Activated naive CD4-positive, alpha-beta T cell treated with anti-CD3 and anti-CD28 coated beads, Interleukin-2, amount 50 U/mL, for 72 hours (primary cell): ENCODE measurements at places on chromosomes 7 and 10. TPM values are rescaled to one million over a fixed set of nuclear protein-coding genes. Genes with fewer than 3 reads are reported as not detected.

ADIRF gene
- total RNA-seq = not detected

WIPF3 gene
- not detected for total RNA-seq

APBB1IP gene
- 31.1 TPM for total RNA-seq

RAMP3 gene
- total RNA-seq = 0.50 TPM

NPFFR1 gene
- total RNA-seq = not detected

HHEX gene
- total RNA-seq = not detected

MMP21 gene
- total RNA-seq = not detected

RBM20 gene
- total RNA-seq = 0.06 TPM

UNCX gene
- total RNA-seq = not detected

GPER1 gene
- not detected for total RNA-seq

GTF2I gene
- 178 TPM for total RNA-seq

ASB10 gene
- not detected for total RNA-seq

PRLHR gene
- total RNA-seq = not detected

CCDC172 gene
- total RNA-seq = not detected

GRM3 gene
- total RNA-seq = not detected

ATRNL1 gene
- total RNA-seq = not detected

OR6V1 gene
- not detected for total RNA-seq

MICALL2 gene
- total RNA-seq = 1.4 TPM

MMD2 gene
- total RNA-seq = not detected

PAPSS2 gene
- total RNA-seq = 1.5 TPM

GALNT17 gene
- total RNA-seq = not detected

PIP gene
- not detected for total RNA-seq

FFAR4 gene
- total RNA-seq = not detected

CTAGE4 gene
- total RNA-seq = not detected

SPDYE16 gene
- total RNA-seq = 0.10 TPM

LANCL2 gene
- 5.4 TPM for total RNA-seq

TMEM236 gene
- 0.18 TPM for total RNA-seq

ZNF467 gene
- total RNA-seq = 0.23 TPM

FAM25G gene
- not detected for total RNA-seq

CALHM3 gene
- not detected for total RNA-seq

KCNH2 gene
- 0.72 TPM for total RNA-seq

ERVW-1 gene
- total RNA-seq = not detected

OR2F2 gene
- total RNA-seq = not detected

PRKRIP1 gene
- 42.3 TPM for total RNA-seq

SFMBT2 gene
- 32.1 TPM for total RNA-seq

GRID1 gene
- total RNA-seq = not detected

TAS2R60 gene
- total RNA-seq = not detected

CALCR gene
- total RNA-seq = not detected

GPNMB gene
- 2.4 TPM for total RNA-seq

ADCY1 gene
- not detected for total RNA-seq

SEMA3C gene
- total RNA-seq = not detected

RELN gene
- not detected for total RNA-seq

MACC1 gene
- not detected for total RNA-seq

CPEB3 gene
- 1.9 TPM for total RNA-seq

SFRP4 gene
- not detected for total RNA-seq

HOXA13 gene
- total RNA-seq = not detected

PCDH15 gene
- total RNA-seq = not detected
